ENCODE measurements at places on chromosomes 5 and 9.

GRCh38 chr9:120757026-120757913 lies 35.9 kb downstream of the FBXW2 start:
- DNase-seq, result no peak

- no peak for DNase-seq
Measured at GRCh38 chr5:73542020-73542419, 23.4 kb downstream of the ANKRA2 start.

DNA sequence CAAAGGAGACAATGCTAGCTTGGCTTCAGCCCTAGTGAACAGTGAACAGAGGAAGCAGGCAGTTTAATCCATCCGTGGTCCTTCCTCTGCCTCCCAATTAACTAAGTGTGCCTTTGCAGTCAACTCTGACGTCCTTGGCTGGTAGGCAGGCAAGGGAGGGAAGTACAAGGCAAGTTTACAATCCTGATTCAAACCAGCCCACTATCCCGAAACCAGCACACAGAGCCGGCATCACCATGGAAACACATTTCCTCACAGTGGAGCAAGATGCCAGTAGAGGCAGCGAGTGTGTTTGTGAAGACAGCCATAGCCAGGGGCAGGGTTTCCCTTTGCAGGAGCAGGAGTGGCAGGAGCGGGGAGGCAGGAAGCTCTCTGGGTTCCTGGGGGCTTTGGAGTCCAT lies 73.9 kb downstream of the GOLPH3 start:
- DNase-seq, result no peak

DNA sequence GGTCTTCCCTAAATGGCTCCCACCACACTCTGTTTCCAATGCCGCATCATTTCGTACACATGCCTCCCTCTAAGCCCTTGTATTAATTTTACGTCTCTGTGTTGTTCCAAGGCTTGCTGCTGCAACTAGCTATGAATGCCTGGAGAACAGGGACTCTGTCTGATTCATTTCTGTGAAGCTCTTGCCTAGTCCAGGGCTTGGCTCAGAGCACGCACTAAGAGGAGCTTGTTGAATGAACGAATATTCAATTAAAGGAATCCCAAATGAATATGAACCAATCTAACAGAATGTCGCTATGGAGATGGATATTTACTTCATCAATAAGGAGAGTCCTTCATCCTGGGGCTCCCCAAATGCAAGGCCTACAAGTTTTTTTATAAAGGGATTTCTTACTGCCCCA lies 55.3 kb downstream of the TGFBR1 start:
- DNase-seq, result no peak

DNA sequence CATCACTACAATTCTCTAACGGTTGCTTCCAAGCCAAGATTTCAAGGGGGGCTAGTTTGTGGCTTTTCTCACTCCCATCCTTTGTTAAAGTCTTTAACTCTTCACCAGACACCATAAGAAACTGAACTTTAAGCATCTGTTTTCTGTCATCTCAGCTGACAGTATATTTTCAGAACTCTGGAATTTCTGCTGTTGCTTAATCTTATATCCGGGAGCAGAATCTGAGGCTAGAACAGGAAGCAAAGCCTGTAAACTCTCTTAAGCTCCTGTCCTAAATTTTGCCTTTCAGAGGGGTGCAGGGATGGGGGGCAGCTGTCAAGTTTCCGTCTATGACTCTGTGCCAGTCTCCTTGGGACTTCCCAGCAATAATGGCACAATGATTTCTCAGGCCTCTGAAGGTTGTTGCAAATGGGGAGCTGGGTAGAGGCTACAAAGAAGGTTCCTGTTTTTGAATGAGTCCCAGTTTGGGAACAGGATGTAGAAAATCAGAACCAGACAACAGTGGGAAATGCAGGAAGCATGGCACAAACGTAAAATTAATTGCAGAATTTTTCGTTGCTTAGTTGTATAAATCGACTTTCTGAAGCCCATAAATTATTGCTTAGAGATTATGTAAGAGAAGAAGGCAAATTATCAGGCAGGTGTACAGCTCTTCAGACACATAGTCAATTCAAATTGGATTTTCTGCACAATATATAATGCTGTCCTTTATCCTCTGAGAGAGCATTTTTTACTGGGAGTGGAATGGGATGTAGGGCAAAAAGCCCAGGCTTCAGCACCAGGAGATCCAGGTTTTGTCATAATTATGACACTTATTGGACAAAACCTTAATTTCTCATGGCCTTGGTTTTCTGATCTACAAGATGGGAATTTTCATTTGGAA lies 430.9 kb downstream of the DMAC1 start:
- DNase-seq, result no peak

GRCh38 chr9:69346596-69347390 lies 21.8 kb downstream of the ENTREP1 start:
- no peak for DNase-seq

DNA sequence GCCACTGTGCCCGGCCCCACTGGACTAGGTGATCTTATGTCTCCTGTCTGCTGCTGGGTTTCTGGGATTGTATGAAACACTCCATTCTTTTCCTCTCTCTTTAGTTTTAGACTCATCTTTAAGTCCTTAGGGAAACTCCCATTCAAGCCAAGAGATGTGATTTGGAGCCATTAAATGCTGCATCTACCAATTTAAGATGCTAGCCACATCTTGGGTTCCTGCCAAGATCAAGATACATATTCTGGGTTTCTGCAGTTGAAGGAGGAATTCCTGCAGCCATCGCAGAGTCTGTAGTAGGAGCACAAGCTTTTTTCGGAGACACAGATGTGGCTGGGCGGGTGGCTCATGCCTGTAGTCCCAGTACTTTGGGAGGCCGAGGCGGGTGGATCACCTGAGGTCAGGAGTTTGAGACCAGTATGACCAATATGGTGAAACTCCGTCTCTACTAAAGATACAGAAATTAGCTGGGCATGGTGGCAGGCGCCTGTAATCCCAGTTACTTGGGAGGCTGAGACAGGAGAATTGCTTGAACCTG lies 23.2 kb downstream of the STXBP1 start:
- no peak for DNase-seq

- DNase-seq, result no peak
Measured at GRCh38 chr5:34054400-34054729, 11.4 kb upstream of the C1QTNF3 start.

DNA sequence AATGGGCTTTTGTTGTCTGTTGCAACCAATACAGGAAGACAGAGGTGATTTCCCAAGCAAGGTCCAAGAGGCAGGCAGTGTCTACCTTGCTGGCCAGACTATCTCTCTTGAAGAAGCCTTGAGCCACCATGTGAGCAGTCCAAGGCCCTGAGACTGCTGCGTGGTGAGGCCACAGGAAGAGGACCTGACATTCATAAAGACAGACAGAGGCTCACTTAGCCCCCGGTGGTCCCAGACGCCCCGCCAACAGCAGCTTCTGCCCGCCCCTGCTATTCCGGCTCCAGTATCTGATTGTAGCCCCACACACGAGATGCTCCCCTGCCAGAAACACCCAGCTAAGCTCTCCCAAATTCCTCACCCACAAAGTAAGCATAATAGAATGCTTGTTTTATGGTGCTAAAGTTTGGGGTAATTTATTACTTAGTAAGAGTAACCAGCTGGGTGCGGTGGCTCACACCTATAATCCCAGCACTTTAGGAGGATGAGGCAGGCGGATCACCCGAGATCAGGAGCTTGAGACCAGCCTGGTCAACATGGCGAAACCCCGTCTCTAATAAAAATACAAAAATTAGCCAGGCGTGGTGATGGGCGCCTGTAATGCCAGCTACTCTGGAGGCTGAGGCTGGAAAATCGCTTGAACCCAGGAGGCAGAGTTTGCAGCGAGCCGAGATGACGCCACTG lies 22.8 kb upstream of the FUBP3 start:
- DNase-seq, result no peak

- no peak for DNase-seq
Measured at GRCh38 chr5:115661101-115661500, 35.3 kb upstream of the TMED7 start.

DNA sequence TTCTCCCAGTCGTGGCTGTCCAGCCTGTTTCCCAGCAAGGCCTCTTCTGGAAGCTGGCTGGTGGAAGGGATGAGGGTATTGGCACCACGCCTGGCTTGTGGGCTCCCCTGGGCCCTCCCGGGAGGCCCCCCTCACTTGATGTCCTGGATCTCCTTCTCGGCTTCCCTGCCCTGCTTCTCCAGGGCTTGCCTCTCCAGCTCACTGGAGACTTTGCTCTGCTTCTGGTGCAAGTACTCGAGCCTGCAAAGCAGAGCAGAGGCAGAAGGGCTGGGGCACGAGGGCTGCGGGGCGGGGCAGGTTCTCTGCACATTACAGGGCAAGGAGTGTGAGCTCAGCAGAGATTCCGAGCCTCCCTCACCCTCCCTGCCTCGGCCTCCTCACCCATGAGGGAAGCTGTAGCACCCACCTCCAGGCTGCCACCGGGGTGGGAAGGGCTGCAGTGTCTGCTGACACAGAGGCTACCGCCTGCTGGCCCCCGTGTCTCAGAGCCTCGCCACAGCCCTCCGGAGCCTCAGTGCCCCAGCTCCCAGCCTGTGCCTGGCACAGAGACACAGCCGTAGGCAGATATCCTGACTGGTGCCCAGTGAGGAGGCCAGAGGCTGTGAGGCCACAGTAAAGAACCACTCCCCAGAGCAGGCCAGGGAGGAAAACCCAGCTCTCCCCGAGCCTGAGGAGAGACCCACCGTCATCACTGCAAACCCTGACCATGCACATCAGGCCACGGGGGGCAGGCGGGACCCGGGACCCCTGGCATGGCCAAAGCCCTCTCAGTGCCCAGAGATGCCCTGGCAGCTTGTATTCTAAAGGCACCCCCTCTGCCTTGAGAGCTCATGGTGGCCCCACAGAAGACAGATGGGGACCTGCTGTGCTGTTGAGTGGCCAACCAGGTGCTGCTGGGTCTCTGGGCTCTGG lies 7.2 kb downstream of the SNAPC4 start:
- DNase-seq, result no peak

- DNase-seq, result no peak
Measured at GRCh38 chr5:91090995-91091394, 292.1 kb downstream of the ARRDC3 start.

- no peak for DNase-seq
Measured at GRCh38 chr9:136336156-136336870, 9.0 kb downstream of the GPSM1 start.

- peak; percentile 70 for DNase-seq
Measured at GRCh38 chr5:122311497-122311960, 508 bp upstream of the SNCAIP start.

- DNase-seq, result peak; percentile 52
Measured at GRCh38 chr5:118611332-118611945, 376.9 kb downstream of the DTWD2 start.

GRCh38 chr5:123755653-123756317 lies 243.8 kb downstream of the CSNK1G3 start:
- DNase-seq, result no peak

DNA sequence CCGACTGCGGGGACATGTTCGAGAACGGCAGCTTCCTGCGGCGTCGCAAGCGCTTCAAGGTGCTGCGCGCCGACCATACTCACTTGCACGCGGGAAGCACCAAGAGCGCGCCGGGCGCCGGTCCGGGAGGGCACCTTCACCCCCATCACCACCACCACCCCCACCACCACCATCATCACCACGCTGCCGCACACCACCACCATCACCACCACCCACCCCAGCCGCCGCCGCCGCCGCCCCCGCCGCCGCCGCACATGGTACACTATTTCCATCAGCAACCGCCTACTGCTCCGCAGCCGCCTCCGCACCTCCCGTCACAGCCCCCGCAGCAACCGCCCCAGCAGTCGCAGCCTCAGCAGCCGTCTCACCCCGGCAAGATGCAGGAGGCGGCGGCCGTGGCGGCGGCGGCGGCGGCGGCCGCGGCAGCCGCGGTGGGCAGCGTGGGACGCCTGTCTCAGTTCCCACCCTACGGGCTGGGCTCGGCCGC lies 514 bp downstream of the FOXB2 start:
- DNase-seq, result peak; percentile 50

GRCh38 chr9:112789473-112789872 lies 38.9 kb downstream of the SNX30 start:
- no peak for DNase-seq

DNA sequence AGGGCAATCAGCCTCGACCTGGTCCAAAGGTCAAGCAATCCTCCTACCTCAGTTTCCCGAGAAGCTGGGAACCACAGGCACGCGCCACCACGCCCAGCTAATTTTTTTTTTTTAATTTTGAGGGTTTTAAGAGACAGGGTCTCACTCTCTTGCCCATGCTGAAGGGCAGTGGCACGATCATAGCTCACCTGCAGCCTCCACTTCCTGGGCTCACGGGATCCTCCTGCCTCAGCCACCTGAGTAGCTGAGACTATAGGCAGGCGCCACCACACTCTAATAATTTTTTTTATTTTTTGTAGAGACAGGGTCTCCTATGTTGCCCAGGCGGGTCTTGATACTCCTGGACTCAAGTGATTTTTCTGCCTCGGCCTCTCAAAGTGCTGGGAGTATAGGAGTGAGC lies 1.6 kb downstream of the UIMC1 start:
- DNase-seq, result no peak

- DNase-seq, result no peak
Measured at GRCh38 chr9:128243215-128244018, 32.4 kb downstream of the GOLGA2 start.

DNA sequence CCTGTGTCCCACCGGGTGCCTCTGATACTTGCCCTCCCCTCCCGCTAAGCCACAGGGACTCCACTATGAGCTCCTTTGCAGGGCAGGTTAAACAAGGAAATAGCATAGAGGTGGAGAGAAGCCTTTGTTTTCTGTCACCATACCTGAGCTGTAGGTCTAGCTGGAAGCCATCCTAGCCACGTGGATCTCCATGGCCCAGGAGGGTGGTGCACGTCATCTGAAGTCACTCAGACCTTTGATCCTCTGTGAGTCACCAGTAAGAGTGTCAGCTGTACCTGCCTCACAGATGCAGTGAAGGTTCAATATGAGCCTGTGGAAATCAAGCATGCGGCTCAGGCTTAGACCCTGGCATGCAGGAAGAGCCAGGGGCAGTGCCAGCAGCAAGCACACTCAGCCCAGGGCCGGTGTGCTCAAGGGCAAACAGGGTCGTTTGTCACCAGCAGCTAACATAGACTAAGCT lies 55.1 kb downstream of the ASS1 start:
- DNase-seq, result no peak

DNA sequence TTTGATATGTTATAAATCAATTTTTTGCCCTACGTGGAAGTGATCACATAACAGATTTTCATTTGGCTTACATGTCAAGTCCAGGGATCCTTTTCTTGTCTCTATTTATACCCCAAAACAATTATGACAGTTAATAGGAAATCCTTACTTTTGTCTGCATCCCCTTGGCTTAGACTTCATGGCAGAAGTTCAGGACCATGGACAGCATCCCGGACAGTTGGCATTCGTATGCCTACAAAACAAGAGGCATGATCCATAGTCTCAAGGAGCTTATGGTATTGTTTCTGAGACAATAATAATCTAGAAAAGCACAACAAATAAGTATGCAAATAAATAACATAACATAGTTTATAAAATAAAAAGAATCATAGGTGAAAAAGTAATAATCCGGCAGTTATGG lies 214.3 kb upstream of the GRIA1 start:
- DNase-seq, result peak; percentile 67

DNA sequence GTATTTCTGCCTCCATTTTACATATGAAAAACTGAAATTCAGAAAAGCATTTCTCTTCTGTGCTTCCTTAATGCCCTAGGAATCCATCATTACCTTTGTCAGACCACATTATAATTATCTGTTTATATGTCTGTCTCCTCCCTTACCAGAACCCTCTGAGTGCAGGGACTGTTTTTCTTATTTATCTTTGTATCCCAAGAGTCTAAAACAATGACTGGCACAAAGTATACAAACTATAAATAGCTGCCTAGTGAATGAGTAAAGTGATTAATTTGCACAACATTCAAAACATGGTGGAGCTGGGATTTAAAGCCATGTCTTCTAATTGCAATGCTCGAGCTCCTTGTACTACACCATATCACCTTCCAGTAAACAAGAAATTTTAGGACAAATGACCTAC lies 49.3 kb upstream of the HK3 start:
- no peak for DNase-seq

- DNase-seq, result no peak
Measured at GRCh38 chr5:149011084-149011483, 51.8 kb downstream of the SH3TC2 start.

All from ecto neural progenitor cell (in vitro differentiated cells).